LoVo (cell line): ENCODE measurements at places on chromosomes 5 and 9.
A peak's percentile ranks its signal among the peaks of the same experiment; 100 is the strongest.

GRCh38 chr9:89969881-89970639 is 365.2 kb downstream of the GADD45G start:
- DNase-seq: no peak

DNA sequence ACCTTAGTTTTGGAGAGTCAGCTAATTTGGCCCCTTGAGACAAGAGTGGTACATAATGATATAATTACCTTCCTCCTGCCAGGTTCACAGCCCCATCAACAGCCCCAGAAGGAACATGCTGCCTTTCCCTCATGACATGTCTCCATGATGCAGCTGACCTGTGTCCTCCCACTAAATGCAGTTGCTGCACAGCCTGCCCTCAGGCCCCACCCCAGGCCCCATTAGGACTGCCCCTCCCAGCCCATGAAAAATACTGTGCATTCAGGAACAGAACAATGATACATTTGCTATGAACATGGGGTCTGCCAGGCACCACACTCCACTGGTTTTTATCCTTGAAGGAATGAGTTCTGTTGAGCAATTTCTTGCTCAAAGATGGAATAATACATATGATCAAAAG is 176.4 kb downstream of the C5orf15 start:
- DNase-seq: no peak

DNA sequence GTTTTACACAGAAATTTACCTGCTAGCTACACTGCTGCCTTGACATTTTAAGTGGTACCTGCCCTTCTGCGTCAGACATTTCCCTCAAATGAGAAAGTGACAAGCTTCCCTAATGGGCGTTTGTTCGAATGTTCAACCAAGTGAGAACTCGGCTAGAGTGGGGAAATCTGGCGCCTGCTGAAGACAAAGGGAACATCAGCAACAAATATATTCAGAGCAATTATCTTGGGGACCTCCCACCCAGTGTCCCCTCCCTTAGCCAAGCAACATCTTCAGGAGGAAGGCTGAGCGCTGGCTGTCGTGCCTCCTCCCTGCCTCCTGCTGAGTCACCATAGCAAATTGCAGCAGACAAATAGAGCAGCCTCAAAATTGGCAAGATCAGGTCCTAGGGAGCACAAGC is 57.1 kb downstream of the MFAP3 start:
- DNase-seq: no peak

- DNase-seq: no peak
These were observed 181.9 kb upstream of the SEMA6A start for GRCh38 chr5:116756531-116756930.

- DNase-seq: no peak
These were observed 567.4 kb downstream of the PRR16 start for GRCh38 chr5:121031491-121031890.

DNA sequence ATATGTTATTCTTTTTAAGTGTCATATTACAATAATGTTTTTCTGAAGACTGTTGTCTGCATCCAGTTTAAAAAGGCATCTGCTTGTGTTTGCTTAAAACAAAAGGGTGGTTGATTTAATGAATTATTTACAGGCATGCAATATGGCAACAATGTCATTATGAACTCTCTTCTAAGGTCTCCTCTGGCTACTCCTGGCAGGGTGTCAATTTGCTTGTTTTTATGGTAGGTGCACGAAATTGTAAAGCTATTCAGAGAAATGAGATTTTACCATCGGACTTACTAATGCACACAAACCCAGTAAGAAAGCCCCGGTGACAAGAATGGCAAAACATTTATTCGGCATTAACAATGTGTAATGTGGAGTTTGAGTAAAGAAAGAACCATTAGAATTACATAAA is 539.8 kb upstream of the ZNF608 start:
- DNase-seq: no peak

GRCh38 chr5:159695741-159696294 is 220.5 kb upstream of the ADRA1B start:
- DNase-seq: no peak

GRCh38 chr9:33517373-33517772 is 6.7 kb upstream of the ANKRD18B start:
- peak; percentile 51 for DNase-seq

DNA sequence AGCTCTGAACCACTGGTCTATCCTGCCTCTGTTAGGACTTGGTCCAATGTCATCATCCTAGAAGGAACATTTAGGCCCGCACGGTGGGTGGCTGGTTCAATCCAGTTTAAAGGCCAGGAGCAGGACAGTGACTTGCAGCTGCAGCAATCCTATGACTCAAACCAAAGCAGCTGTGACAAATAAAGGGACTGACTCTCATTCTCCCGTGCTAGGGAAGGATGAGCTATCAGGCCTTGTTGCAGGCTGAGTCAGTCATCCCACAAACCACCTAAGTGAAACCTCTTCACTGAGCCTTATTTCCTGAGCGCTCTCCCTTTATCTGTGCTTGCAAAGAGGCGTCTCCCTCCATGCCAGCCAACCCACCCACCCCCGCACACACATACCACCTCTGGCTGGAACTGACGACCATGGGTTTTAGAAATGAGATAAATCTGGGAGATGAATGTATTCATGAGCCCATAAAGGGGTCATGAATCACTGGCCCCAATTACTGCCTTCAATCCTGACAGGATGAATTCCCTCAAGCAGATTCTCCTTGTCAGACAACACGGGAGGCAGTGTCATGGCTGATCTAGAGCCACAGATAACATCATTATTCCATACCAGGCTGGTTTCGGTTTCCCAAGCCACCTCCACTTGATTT is 93.4 kb downstream of the KCNIP1 start:
- peak; percentile 17 for DNase-seq

- DNase-seq: no peak
These were observed 35.8 kb upstream of the MAMDC2 start for GRCh38 chr9:70007831-70008230.

DNA sequence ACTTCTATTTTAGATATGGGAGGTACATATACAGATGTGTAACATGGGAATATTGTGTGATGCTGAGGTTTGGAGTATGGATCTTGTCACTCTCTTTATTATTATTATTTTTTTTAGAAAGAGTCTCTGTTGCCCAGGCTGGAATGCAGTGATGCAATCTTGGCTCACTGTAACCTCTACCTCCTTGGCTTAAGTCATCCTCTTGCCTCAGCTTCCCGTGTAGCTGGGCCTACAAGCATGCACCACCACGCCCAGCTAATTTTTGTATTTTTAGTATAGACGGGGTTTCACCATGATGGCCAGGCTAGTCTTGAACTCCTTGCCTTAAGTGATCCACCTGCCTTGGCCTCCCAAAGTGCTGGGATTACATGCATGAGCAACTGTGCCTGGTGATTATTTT is 138.4 kb upstream of the SLC28A3 start:
- DNase-seq: no peak

DNA sequence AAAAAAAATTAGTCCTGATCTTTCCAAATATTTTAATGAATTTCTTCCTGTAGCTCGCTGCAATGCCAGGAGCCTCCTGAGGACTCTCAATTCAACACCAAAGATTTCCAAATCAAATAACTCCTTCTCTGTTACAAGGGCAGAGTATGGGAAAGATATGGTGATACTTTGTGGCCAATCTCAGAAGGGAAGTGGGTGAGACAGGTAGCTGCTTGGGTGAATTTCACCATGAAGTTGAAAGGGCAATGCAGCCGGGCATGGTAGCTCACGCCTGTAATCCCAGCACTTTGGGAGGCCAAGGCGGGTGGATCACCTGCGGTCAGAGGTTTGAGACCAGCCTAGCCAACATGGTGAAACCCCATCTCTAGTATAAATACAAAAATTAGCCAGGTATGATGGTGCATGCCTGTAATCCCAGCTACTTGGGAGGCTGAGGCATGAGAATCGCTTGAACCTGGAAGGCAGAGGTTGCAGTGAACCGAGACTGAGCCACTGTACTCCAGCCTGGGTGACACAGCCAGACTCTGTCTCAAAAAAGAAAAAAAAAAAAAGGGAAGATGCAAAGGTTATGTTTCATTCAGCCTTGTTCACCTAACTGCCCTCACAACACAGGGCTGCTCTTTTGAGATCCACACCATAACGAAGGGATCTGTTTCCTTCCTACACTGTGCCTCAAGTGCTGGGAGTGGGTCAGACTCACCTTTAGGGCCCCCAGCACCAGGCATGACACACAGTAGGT is 58.6 kb downstream of the PTPN3 start:
- no peak for DNase-seq

DNA sequence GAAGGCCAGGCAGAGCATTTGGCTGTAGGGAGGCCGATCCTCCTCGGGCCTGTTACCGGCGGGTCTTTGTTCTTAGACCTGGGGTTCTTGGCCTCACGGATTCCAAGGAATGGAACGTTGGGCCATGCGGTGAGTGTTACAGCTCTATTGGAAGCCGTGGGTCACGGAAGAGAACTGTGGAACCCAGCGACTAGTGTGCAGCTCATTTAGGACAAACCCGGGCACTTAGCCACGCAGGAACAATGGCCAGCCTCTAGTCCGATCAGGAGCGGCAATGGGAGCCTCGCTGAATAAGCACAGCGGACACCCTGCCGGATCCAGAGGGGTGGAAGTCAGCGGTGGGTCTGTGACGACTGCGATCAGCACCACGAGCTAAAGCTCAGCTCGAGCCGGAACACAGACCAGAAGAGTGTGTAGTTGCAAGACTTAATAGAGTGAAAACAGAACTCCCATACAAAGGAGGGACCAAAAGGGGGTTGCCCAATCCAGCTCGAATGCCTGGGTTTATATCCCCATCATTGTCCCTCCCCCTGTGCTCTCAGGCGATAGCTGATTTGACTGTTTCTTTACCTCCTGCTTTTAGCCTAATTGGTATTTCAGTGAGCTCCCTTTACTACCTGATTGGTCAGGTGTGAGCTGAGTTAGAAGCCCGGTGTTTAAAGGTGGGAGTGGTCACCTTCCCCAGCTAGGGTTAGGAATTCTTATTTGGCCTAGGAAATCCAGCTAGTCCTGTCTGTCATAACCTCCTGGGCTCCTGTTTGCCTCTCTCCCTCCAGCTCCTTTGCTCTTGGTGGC is 53.7 kb upstream of the RPL26L1 start:
- DNase-seq: no peak

GRCh38 chr5:35822511-35822910 is 34.2 kb upstream of the IL7R start:
- no peak for DNase-seq

DNA sequence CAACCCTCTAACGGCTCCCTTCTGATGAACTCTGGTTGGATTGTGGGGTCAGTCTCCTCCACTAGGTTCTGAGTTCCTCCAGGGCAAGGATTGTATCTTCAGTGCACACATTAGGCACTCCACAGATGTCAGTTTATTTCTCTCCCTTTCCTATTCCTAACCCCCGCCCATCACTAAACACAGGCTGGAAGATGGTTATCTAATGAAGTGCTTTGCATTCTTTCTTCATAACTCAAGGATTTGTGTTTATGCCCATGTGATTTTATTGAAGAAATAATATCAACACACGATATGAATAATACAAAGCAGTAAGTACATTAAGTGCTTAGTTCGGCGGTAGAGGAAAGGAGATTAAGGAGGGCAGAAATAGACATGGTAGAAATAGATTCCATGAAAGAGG is 4.4 kb upstream of the CREBRF start:
- no peak for DNase-seq

- DNase-seq: no peak
These were observed 4.4 kb upstream of the GLIPR2 start for GRCh38 chr9:36132086-36132485.

GRCh38 chr9:118163751-118164150 is 459.5 kb downstream of the TLR4 start:
- no peak for DNase-seq

GRCh38 chr5:110832683-110833082 is 93.9 kb downstream of the SLC25A46 start:
- DNase-seq: no peak

DNA sequence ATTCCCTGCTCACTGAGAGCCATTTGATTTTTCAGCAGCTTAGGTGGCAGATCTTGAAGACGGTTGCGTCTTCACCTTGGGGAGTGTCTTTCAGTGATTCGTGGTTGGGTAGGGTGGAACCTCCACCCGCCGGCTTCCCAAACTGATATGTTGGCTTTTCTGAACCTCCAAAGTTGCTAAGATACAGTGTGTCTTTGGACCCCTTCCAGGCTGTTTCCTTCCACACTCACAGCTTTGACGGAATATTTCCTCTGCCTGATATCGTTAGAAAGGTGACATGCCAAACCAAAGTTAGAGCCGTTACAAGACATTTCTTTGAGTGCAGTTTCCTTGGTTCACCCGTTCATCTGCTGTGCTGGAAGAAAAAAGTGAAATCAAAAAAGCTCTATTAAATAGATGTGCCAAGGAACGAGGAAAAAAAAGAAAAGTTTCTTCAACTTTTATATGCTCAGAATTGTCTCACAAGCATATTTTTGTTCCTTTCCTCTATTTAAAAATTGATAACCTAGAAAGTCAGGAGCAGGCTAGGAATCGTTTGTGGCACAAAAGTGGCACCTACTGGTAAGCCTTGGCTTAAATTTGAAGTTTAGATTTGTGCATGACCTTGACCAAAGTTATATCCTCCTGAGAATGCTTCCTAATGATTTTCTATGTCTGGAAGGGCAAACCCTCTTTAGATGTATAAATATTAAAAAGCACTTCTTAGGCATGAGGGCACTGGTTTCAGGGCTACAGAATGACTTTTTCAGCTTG is 270.7 kb upstream of the WWC1 start:
- DNase-seq: no peak

DNA sequence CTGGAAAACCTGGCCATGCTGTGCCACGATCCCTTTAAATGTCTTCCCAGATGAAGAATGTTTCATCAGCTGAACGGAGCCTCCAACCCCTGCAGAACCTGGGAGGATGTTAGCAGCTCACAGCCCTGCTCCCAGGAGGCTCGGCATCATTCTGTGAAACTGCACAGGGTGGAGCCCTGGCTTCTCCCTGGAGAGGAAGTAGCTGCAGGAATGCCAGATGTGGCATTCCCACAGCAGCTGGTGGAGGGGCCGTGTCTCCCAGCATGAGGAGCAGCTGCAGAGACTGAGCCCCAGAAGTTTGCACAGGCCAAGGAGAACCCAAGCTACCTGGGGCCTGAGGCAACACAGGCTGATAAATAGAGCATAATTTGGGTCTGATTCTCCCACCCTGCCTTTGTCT is 165.8 kb upstream of the MAP3K1 start:
- no peak for DNase-seq

GRCh38 chr5:111225926-111226325 is 1.7 kb downstream of the CAMK4 start:
- no peak for DNase-seq

DNA sequence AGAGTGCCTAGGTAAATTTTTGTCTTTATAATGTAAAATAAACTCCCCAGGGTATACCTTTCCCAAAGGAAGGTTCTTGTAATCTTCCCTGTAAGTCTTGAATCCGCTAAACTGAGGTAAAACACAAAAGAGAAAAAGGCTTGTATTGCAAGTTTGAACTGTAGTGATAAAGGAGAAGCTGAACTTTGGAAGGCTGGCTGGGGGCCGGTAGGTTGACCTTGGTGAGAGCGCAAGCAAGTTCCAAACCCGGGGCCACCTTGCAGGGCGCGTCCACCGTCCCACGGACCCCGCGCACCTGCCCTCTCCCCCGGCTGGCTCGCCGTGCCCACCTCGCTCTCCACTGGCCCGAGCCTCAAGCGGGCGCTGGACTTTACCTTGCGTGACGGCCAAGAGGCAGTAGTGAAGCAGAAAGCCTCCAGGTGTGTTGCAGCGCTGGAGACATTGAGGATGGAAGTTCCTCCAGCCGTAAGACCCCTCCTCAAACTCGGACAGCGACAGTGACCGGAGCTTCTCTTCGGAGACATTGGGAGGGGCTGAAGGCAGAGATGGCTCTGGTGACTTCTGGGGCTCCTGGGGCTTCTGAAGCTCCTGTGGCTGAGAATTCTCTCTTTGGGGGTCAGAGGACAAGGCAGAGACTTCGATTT is 428 bp downstream of the SLCO4C1 start:
- DNase-seq: peak; percentile 8
